ENCODE measurements at places on chromosomes 12 and 14. TPM values are rescaled to one million over a fixed set of nuclear protein-coding genes. Genes with fewer than 3 reads are reported as not detected.

DNA sequence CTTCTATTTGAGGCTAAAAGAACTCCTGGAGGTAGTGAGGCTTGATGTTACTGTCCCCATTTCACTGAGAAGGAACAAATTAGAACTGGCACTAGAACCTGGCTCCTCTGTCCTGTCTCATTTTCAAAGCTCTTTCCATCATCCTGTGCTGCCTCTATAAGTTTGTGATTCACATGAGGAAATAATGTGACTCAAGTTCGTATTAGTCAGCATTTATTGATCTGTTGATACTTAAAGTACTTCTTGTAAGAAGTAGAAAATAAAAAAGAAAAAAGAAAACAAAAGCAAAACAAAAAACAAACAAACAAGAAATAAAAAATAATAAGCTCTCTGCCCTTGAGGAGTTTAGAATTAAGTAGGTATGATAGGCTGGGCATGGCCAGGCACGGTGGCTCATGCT is 2.3 kb upstream of the ESPL1 start:
- DNase-seq = peak; percentile 23

- DNase-seq = no peak
Measured at GRCh38 chr12:99121546-99121945, 476.5 kb downstream of the APAF1 start.

Gene PLA2G1B
- not detected for polyA plus RNA-seq

DNA sequence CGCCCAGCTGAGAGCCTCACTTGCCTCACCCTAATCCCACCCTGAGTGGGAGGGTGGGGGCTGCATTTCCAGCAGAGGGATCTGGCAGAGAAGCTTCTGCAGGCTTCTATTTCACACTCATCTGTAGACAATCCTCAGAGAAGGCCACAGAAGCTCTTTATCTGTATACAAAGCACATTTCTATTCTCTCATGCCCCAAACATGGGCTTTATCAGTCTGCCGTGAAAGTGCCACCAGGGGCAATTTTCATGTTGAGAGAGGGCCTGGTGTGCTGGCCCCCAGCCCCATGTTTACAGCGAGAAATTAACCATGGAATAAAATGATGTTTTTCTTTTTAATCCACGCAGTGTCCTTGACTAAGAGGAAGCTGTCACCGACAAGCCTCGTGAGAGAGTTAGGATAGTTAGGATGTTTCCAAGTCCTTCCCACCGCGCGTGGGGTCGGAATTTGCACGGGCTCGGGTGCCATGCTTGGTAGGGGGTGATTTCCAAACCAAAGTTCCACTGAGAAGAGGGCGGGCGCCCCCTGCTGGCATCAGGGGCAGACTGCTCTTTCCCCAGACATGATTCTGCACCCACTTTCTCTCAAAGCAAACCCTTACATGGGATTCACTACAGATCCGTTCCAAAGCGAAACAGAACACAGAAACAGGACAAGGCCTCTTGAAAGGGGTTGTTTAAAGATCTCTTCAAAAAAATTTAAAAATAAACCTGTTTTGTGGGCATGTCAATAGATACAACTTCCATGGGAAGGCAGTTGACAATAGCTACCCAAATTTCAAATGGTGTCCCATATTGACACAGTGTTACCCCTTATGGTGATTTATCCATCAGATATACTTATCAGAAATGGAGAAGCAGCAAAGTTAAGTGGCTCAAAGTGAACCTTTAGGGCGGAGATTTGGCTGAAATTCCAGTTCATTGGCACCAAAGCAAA is 19.4 kb downstream of the BDKRB1 start:
- peak; percentile 83 for DNase-seq

DNA sequence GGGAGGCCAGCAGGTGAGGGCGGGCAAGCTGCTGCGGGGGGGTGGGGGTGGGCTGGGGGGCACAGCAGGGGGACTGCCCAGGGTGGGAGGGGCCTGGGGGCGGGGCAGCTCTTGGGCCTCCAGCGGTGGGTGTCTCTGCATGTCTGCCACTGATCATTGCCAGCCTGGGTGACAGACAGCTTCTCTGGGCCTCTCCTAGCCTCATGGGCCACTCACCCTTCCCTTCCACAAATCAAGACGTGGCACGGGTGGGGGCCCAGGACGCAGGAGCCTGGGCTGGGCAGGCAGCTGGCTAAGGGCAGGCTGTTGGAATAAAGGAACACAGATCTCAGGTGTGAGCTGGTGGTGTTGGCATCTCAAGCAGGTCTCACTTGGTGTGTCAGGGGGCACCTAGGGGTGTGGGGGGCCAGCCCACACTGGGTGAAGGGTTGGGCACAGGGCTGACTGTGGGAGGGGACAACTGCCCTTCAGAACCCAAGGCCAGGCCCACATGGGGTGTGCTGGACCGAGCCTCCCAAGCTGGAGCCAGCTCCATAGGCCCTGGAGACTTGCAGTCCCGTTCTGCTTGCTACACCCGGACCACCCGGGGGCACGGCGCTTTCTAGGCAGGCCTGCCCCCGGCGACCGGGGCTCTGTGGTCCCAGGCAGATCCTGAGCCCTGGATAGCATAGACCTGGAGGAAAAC is 3.0 kb downstream of the TEDC1 start:
- DNase-seq = no peak

GRCh38 chr12:62776997-62777396 is 158.0 kb downstream of the PPM1H start:
- DNase-seq = no peak

Gene PGF
- 1.1 TPM for polyA plus RNA-seq

DNA sequence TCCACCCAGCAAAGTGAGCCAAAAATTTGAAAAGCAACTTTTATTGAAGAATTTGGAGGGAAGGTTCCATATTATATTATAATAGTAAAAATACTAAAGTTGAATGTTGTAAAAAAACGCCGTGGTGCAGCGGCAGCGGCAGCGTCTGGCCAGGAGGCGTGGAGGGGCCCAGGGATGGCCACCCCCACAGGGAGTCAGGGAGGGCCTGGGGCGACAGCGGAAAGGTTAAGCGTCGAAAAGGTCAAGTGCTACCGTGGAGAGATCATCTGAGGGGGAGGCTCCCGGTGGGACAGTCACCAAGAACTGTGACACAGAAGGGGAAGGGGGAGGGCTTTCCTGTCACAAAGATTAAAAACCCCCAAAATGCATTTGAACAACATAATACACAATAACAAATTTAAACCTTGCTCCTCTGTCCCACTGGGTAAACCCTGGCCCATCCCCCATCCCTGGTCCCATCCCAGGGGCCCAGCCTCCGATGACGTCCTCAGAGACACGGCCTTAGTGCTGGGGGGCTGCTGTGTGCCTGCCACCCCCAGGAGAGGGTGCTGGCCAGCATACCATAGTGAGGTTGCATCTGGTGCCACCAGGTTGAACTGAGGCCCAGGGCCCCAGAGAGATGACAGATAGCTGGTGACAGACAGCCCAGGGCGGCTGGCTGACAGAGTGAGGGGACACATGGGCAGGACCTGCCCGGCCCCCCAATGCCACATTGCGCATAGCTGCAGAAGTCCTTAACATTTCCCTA is 16.6 kb downstream of the SIVA1 start:
- DNase-seq = no peak

Measured in GM23248 (cell line).